ENCODE measurements at places on chromosomes 4 and X.
A peak's percentile ranks its signal among the peaks of the same experiment; 100 is the strongest.

DNA sequence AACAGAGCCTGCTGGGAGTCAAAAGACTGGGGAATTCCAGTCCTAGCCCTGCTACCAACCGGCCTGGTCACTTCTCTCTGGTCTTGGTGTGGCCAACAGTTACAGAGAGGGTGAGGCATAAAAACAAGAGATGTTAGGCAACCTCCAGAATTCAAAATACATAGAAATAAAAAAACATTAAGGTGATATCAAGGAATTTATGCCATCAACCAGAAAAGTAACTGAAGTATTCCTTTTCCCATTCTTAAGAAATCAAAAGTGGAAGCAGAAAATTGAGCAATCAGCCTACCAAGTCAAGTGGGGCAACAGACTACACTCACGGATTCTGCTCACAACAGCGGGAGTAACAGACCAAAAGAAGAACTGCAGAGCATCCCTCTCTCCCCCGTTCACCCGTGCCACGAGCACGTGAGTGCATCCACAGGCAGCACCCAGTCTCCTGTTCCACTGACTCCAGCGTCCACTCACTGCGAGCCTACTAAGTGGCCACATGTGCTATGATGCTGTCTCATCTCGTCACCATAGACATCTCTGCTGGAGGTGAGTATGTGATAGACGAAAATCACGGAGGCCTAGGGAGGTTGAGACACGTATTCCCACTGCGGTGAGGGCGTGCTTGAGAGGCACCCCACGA is 29.3 kb downstream of the AFAP1 start:
- no peak for DNase-seq

- no peak for DNase-seq
Measured at GRCh38 chr4:77994194-77994721, 62.9 kb upstream of the FRAS1 start.

DNA sequence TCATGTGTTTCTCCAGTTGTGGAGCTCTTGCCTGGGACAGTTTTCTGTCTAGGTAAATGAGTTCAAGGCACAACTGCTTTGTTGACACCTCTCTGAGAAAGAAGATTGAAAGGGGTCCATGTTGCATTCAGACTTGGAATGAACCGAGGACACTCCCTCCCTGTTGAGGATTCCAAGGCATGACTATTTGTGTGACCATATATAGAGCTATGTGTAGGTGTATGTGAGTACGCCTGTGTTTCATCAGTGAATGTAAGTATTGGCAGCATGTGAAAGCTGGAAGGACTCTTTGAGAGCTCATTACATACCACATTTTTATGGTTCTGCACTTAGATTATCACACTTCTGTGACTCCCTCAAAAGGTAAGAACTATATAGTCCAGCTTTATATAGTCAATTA is 3.4 kb downstream of the HEPH start:
- no peak for DNase-seq

DNA sequence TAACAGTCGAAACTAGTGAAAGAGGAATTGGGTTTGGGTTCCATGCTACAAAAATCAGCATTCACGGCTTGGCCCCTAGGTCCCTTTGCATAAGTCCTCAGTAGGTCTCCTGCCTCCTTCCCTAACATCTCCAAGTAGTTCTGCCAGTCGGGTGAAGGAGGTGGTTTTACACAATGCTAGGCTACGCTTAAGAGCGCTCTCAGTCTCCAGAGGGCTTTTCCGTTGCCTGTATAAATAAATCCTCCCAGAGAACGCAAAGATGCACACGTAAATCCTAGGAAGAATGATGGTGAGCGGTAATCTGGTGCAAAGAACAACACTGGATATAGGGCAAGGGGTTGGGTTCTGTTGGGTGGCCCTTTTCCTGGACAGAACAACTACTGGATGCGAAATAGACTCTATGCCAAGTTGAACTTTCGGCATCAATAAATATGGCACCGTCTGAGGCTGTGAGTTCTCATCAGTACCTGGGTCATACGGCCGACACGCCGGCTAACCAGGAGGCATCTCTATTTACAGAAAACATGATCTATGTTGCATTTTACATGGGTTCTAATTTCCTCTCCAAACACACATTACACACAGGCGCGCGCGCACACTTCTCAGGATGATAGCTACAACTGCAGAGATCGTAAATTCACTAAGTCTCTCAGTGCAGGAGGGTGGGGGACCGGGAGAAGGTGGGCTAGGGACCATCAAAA is 1.3 kb downstream of the CAMK2D start:
- peak; percentile 44 for DNase-seq

DNA sequence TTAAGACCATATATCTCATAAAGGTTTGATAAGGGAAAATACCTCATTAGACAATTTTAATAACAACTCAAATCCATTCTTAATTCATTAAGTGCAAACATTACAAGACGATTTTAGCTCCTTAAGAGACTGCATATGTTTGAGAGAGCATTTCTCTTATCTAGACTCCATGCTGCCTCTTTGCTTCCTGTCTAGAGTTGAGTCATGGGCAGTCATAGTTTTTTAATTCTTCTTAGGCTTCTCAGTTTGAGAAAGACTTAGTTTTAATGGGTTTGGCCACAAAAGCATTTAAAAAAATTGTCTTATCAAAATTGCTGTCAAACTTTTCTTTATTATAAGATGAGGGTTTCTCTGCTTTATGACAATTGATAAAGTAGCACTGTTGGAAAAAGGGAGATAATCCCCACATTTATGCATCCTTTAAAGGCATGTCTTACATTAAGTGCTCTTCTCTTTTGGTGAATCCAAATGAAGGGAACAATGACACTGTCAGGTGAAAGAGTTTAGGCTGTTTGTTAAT is 713.4 kb downstream of the PCDH18 start:
- no peak for DNase-seq

DNA sequence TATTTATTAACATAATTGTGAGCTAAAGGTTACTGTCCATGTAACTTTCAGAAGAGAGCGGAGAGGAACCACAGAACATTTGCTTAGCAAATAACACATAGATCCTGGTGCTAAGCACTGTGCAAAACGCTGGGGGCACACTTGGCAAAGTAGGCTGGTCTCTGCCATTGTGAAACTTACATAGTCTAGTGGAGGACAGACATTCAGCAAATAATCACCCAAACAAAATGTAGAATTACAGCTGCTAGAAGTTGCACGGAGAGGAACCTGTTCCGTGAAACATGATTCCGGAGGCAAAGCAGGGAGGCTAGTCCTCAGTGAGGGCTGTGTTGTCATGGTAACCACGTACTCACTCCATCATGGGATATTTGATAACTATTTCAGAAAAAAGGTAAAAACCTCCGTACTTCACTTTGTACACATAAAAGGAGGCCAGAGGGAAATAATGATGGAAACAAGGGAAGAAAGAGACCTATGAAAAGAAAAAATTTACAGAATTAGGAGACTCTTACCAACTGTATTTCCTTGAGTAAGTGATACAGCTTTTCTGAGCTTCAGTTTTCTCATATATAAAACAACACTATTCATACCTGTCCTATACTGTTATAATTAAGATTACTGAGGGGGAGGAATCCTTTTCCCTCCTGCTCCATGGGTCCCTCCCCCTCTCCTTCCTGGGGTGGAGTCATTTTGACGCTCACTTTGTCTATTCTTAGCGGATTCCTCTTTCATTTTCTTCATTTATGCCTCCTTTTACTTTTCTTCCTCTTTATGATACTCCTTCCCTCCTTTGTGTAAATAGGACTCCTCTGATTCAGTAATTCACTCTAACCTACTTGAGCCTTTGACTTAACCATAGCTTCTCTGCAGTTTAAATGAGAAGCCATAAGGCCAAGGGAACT is 825 bp upstream of the RASGEF1B start:
- DNase-seq: peak; percentile 53

GRCh38 chrX:150688911-150689451 is 4.2 kb upstream of the MTMR1 start:
- no peak for DNase-seq

DNA sequence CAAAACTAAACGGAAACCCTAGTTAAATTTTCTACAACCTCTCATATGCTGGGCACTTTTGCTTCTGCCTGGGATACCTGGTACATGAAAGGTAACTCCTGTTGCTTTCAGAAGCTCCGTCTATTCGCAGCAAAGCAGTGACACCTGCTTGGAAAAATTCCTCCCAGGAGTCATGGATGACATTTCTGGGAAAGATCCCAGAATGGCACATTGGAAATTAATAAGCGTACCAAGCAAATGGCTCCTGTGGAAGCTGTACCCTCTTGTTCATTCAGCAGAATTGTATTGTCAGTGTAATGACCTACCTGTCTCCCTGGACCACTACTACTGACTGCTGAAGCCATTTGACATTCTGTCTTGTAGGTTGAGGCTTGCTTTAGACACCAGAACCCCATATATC is 349.7 kb upstream of the NOCT start:
- no peak for DNase-seq

DNA sequence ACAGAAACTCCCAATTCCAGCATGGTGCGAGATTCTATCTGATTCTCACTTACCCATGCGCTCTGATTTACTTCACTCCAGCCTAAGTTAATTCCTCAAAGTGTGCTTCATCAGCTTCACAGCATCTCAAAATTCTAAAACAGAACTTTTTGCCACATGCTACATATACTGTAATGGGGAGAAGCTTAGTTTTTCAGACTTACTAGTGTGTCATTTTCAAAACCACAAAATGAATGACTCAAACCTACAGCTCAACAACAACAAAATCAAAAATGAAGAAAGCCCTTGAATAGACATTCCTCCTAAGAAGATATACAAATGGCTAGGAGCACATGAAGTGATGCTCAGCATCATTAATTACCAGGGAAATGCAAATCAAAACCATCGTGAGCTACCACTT is 14.9 kb downstream of the IRF2 start:
- DNase-seq: no peak

DNA sequence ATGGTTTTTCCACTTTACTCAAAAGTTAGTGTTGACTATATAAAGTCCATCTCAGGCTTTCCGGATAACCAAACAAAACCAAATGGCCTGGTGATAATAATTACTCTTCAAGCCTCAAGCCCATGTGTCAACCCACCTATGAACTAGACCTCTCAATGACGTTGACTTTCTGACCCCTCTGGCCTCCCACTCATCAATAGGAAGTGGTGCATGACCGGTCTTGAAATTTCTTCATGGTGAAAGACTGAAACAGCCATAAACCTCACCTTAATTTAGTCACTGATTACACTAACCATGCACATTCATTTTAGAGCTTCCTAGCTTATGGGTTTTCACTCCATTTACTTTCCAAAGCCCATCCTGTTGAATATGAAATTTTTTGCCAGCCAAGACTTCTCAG is 276.0 kb downstream of the KLHL13 start:
- DNase-seq: no peak

- DNase-seq: no peak
Measured at GRCh38 chrX:17519358-17519757, 144.4 kb downstream of the NHS start.

GRCh38 chr4:2930758-2931511 is 32.3 kb downstream of the NOP14 start:
- DNase-seq: no peak

GRCh38 chr4:99630857-99631360 is 26.7 kb downstream of the C4orf54 start:
- no peak for DNase-seq
